ENCODE measurements at places on chromosomes 16 and 17. TPM values are rescaled to one million over a fixed set of nuclear protein-coding genes. Genes with fewer than 3 reads are reported as not detected.
A peak's percentile ranks its signal among the peaks of the same experiment; 100 is the strongest.

DNA sequence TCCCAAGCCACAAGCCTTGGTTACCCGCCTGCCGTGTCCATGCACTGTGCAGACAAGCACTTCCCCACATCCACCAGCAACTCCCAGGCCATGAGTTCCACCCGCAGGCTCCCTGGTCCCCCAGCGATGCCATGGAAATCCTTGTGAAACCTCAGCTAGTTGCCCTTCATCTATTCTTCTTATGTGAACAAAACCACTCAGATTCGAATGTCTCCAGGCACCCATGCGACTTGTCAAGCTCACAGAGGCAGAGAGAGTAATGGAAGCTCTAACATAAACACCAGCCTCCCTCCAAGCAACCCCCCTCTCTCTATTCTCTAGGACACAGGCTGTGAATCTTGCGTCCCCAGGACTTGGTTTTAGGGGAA, 182.6 kb downstream of the C16orf95 start:
- H3K27me3 ChIP-seq, result peaks cover 17% of the 10 kb centered on the region
- DNase-seq, result no peak
- no peak overlapping the region for H3K27ac ChIP-seq
- no peak overlapping the region for H3K4me3 ChIP-seq
- no peaks in the 10 kb centered on the region for H3K36me3 ChIP-seq

GRCh38 chr16:19170043-19170655, 2.1 kb downstream of the SYT17 start:
- H3K36me3 ChIP-seq, result peaks cover 4% of the 10 kb centered on the region
- H3K4me1 ChIP-seq, result peaks cover 5% of the 10 kb centered on the region
- H3K27ac ChIP-seq, result no peak overlapping the region
- peak overlapping the region; percentile 55 for H3K4me3 ChIP-seq
- no peak for DNase-seq

DNA sequence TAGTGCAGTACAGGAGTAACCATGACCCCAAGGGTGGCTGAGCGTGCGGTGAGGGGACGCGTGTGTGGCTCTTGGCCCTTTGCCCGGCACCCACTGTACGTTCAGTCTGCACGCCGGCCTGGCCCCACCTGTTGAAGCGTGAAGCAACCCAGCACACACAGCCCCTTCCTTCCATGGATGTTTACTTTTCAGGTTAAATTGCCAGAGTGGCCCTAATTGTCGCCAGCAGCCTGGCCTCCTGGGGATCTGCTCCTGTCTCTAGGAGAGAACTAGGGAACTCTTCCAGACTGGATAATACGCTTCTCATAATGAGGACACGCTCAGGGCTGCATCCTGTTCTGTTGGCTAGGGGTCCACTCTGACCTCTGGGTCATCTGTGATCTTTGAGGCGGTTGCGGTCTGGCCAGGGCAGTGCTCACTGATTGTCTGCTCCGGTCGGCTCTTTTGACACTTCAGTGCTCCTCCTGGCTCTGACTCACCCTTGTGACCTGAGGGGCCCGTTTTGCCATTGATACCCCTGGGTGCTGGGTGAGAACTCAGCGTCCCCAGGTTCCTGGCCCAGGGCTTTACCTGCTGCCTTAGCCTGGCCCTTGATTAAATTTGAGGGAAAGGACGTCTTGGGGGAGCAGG, 27.7 kb downstream of the TPSG1 start:
- no peak overlapping the region for H3K27ac ChIP-seq
- H3K4me3 ChIP-seq, result no peak overlapping the region
- DNase-seq, result no peak
- peaks cover 6% of the 10 kb centered on the region for H3K36me3 ChIP-seq
- H3K27me3 ChIP-seq, result no peaks in the 10 kb centered on the region

Gene CACNG5
- total RNA-seq, result not detected

Gene MFAP4
- 2.5 TPM for total RNA-seq

Gene EPN2
- total RNA-seq, result 51.2 TPM

Gene KRTAP9-2
- not detected for total RNA-seq
